ENCODE measurements at places on chromosomes 4 and X.

DNA sequence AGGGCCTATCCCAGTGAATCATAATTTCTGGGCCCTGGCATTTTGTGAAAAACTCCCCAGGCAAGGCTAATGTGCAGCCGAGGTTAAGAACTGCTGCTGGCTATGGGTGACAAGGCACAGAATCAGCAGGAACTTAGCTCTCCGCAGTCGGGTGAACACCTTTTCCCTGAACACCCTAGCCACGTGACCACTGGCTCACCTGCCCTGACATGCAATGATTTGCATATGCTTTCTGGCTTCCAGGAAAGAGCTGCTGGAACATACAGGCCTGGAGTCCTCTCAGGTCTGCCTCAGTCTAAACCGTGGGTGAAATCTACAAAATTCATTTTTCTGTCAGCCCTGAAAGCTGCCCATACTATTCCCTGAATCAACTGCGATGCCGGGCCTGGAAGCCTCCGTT, 56.6 kb downstream of the ZNF827 start:
- peak; percentile 84 for DNase-seq

DNA sequence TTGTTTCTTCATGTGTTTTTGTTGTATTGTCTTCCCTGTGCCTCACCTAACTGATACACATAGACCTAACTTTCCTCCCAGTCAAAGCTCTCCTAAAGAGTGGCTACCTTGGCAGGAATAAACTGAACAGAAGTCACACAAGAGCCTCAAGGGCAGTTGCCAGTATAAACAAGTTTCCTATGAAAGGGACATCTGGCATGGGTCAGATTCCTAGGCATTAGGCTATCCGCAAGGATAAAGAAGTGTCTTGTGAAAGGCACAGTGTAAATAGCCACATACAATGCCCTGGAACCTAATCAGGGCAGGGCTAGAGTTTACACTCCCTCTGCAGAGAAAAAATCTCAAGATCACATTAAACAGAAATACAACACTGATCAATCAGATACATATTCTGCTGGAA, 220.8 kb downstream of the SPANXN3 start:
- DNase-seq: no peak

DNA sequence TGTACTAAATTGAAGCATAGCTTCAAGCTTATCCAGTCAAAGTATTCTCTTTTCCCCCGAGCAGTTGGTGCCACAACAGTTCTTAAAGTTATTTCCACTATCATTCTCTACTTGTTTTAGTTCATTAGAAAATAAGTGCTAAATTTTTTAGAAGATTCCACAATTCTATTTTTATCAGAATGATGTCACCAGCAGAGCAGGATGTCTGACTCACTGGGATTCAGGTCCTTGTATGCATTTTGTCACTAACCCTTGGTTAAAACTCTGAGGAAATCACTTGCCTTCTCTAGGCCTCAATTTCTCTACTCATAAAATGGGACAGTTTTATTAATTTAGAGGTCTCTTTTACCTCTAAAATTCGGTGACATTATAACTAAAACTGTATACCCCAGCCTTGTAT, 3.4 kb downstream of the DDX53 start:
- DNase-seq: no peak

- DNase-seq: no peak
Observed at GRCh38 chrX:75038925-75039324, 113.7 kb upstream of the NEXMIF start.

DNA sequence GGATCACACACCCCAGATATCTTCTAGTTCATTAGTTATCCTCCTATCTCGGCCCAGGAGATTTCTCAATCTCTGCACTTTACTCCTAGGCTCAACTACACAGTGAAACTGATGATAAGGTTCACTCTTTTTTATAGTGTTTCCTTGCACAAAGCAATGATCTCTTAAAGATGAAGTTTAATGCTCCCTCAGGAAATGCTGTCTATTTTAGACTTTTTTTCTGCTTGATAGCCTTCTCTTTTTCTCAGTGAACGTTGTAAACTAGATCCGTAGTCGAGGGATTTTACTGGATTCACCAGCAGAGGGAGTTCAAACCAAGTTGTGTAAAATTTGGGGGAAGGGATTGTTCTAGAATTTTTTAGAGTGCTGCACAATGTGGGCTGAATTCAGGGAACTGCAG, 269.6 kb downstream of the GBA3 start:
- DNase-seq: peak; percentile 81

- DNase-seq: no peak
Observed at GRCh38 chr4:128606173-128606572, 203.3 kb upstream of the JADE1 start.

- no peak for DNase-seq
Observed at GRCh38 chrX:118552121-118552900, 56.7 kb downstream of the DOCK11 start.

GRCh38 chr4:186684889-186685309, 38.8 kb downstream of the FAT1 start:
- DNase-seq: peak; percentile 73

DNA sequence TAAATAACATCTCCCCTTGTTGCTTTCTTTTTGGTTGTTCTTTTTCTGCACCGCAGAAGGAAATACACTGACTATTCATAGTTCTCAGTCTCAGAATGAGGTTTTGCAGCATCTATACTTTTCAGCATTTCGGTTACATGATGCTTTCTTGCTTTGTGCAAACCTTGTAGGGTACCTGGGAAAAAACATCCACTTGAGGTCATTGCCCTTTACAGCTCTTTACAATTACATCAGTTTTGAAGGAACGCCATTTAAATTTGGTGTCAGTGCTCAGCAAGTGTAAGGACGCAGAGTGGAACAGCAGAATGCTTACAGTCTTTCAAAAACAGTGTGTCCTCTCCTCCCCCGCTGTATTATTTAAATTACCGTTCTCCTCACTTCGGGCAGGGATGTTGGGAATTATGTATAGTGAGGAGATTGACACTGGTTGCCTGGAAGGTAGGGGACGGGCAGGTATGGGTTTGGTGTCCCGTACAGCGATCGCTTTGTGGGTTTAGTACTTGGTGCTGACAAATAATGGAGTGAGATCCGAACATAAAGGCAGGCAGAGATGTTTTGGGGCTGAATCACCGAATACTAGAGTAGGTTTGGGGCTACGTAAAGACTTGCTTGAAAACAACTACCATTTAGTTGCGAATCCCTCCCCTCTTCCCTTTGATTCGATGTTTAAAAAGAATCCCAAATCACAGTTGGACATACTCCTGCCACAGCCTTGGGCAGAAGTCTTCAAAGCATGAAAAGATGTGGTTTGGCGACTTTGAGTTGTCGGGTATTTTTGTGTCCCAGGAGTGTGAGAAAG, 2.0 kb upstream of the NKX3-2 start:
- DNase-seq: no peak

DNA sequence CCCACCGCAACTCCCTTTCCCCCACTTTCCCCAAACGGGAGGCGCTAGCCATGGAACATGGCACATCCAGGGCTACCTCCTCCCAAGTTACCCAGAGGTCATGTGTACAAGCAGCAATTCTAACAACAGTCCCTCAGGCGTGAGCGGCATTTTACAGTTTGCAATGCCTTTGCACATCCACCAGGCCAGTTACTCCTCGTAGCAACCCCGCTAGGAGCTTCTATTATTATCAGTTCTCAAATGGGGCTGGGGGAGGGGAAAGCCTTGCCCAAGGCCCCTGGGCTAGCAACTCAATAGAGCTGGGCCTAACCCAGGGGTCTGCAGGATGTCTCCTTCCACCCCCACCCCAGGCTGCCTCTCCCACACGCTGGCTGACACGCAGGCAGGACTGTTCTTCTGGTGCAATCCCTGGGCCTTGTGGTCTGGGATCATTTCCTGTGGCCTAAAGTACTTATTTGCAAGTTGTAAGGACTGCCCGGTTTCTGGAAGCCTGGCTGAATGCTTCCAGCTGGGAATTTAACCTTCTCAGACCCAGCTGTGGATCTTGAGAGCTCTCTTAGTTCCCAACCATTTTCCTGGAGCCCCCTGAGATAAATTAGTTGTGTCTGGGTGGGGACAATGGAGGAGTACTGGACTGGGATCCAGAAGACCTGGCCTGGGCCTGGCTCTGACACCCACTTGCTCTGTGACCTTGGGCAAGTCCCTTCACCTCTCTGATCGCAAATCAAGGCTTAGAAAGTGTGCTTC, 27.7 kb downstream of the PJA1 start:
- DNase-seq: peak; percentile 25
